ENCODE measurements at places on chromosomes 11 and 22.

DNA sequence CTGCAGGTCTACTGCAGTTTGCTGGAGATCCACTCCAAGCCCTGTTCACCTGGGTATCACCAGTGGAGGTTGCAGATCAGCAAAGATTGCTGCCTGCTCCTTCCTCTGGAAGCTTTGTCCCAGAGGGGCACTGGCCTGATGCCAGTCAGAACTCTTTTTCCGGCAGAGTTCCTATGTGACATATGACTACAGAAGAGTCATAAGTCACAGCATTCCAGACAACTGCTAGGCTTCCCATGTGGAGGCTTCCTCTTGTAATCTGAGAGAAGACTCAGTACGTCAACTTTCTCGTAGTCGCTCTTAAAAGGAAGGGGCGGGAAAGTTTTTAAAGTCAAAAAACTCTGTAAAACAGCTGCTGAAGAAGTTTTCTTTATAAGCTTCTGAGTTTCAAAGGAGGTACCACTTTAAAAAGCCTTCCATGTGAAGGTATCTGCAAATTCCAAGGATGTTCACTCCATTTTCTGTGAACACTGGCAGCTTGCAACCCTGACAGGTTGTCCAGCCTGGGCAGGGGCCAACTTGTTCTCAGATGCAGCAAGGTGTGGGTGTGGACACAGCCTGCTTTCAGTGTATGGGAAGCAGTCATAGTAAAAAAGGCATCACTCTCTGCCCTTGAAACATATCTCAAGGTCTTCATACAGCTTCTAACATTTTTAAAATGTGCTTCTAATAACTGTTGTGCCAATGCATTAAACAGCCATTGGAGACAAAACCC is 97.8 kb downstream of the ME3 start:
- ATAC-seq: no peak

DNA sequence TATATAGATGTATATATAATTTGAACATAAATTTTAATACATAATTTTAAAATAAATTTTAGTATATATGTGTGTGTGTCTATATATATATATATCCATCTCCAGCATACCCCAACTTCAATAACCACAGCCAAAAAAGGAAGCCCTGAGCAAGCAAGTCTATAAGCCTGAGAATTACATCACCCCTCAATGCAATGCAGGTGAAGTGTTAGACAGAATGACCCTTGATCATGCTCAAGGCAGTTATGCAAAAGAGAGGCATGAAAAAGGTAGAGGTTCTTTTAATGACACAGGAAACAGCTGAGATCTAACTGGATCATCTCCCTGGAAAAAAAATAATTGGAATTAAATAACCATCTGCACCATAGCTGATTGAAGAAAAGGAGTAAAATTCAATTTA is 557.9 kb upstream of the ANO5 start:
- ATAC-seq: no peak

DNA sequence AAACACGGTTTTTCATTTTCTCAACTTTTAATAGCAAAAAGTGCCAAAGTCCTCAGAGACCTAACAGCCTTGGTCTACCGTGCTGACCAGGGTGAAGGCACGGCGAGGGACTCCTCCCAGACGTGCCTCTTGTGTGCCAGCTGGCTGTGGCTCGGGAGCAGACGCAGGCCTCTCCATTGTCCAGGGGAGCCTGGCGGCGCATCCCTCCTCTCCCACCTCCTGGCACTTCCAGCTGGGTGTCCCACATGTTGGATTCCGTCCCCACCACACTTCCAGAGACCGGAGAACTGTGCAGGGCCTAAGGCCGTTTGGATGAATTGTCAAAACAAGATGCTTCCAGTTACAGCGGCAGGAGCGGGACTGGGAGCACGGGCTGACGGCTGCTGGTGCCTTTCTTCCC is 11.6 kb downstream of the CDPF1 start:
- no peak for ATAC-seq

- no peak for ATAC-seq
These were observed 28.3 kb upstream of the IGSF22 start for GRCh38 chr11:18754308-18754707.

DNA sequence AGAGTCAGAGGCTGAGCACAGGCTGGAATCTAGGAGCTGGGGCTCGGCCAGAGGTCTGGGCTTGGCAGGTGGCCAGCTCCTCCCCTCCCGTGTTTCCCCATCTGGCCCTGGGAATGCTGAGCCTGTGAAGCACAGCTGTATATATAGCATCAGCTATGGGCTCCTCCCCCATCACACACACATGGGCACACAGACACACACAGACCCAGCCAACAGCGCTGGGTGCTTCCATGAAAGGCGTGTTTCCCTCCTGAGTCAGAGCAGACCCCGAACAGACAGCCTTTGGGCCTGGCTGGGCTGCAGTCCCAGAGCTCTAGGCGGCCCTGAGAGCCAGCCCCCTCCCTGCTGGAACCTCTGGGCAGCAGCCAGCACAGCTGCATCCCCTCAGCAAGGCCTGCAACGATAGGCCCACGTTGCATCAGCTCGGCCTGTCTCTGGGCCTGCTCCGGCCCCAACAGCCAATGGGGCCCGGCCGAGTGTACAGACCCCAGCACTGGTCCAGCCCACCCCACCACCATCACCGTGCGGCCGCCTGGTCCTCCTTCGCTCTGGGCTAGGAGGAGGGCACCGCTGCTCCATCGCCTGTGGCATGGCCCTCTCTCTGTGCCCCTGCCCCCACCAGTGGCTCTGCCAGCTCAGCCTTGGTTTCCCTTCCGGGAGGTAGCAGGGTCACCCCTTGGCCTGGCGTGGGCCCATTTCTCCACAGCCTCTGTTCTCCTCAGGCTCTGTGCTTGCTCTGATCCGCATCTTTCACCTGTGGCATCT is 7.6 kb upstream of the SERPINH1 start:
- peak; percentile 55 for ATAC-seq

- ATAC-seq: no peak
These were observed 35.8 kb upstream of the TSKU start for GRCh38 chr11:76747153-76747914.

DNA sequence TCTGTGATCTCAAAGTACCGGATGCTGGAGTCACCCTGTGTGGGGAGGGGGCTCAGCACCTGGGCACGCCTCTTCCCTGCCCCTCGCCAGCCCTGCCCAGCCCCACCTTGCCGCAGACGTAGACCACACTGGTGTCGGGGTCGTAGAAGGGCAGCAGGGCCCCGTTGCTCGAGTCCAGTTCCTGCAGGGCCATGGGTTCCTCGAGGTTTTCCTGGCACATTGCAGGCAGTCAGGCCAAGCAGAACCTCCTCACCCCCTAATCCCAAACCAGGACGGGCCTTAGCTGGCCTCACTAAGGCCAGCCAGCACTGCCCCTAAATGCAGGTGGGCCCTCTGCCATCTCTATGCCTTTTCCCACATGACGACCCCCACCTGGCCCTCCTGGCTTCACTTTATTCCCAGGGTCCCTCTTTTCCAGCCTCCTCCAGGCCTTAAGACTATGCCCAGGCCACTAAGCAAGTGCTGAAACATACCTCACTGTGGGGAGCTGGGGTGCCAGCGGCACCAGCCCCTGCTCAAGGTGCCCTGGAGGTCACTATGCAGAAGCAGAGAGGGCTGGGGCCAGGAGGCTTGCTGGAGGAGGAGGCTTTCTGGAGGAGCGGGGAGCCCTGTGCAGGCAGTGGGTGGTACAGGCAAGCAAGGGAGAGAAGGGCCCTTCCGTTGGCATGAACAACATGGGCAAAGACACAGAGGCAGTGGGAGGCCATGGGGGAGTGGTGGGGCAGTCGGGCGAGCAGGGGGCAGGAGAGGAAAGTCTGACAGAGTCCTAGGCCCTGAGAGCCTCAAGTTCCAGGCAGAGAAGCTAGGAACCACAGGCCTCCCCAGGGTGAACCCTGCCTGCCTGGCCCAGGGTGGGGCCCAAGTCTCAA is 2.8 kb downstream of the CORO1B start:
- ATAC-seq: no peak

GRCh38 chr11:70504246-70505020 is 106.1 kb downstream of the CTTN start:
- ATAC-seq: no peak

- no peak for ATAC-seq
These were observed 12.3 kb upstream of the SIK2 start for GRCh38 chr11:111589886-111590499.

DNA sequence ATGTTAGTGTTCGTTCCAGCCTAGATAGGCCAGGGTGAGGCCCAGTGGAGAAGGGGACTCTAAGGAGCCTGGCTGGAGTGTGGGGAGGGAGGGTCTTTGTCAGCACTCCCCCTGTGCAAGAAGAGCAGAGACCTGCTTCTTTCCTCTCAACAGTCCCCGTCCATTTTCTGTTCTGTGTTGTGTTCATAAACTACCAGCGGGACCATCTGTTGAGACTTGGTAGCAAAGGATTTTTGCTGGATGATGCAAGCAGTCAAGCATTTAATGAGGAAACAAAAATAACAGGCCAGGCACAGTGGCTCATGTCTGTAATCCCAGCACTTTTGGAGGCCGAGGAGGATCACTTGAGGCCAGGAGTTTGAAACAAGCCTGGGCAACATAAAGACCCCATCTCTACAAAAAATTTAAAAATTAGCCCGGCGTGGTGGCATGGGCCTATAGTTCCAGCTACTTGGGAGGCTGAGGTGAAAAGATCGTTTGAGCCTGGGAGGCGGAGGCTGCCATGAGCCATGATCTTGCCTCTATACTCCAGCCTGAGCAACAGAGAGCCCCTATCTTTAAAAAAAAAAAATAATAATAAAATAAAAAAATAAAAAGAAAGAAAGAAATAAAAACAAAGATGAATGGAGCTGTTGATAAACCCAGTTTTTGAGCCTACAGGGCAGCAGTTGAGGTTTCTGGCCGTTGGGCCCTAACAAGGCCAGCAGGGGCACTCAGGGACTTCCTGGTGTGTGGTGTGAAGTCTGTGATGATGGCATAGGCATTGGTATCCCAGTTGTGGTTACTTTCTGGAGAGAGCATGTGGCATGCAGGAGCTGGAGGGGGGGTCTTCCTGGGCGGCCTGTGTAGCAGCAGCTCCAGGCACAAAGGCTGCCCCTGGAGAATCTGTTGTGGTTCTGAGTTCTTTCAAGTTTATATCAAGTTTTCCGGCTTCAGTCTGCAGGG is 1.7 kb upstream of the TXNRD2 start:
- ATAC-seq: peak; percentile 41

- ATAC-seq: no peak
These were observed 30.9 kb upstream of the RIC3 start for GRCh38 chr11:8199676-8200075.

- ATAC-seq: no peak
These were observed 9.7 kb upstream of the PIWIL4 start for GRCh38 chr11:94557421-94557820.

- peak; percentile 75 for ATAC-seq
These were observed 1.2 kb upstream of the CCDC117 start for GRCh38 chr22:28771195-28771791.

GRCh38 chr11:100812517-100812916 is 125.4 kb downstream of the ARHGAP42 start:
- no peak for ATAC-seq

- ATAC-seq: no peak
These were observed 10.2 kb downstream of the SERPIND1 start for GRCh38 chr22:20783844-20784723.

All from esophagus mucosa (tissue), 1 donor.